ENCODE measurements at places on chromosomes 3 and 15.

DNA sequence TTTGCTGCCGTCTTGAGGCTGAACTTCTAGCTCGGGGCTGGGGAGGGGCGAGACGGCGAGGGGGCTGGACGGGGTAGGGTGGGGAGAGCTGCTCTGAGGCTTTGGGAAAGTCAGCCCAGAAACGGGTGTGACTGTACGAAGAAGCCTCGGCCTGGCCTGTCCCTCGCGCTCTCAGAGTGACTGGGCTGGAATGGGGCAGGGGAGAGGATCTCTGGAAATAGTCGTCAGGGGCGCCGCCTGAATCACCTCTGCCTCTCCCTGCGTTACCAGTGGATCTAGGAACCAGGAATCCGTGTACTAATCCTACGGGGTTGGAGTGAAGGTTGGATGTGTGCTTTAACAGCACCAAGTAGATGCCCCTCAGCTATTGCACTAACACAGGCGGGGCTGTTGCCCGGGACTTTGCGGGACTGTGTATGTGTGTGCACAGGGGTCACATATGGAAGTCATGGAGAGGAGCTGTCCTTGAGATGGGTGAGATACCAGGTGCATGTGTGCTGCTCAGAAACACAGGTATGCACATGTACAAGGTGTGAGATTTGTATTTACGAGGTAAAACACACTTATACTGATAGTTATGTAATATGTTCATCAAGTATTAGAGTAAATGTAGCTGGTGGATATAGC lies 591 bp downstream of the FOXL2NB start:
- DNase-seq: no peak

DNA sequence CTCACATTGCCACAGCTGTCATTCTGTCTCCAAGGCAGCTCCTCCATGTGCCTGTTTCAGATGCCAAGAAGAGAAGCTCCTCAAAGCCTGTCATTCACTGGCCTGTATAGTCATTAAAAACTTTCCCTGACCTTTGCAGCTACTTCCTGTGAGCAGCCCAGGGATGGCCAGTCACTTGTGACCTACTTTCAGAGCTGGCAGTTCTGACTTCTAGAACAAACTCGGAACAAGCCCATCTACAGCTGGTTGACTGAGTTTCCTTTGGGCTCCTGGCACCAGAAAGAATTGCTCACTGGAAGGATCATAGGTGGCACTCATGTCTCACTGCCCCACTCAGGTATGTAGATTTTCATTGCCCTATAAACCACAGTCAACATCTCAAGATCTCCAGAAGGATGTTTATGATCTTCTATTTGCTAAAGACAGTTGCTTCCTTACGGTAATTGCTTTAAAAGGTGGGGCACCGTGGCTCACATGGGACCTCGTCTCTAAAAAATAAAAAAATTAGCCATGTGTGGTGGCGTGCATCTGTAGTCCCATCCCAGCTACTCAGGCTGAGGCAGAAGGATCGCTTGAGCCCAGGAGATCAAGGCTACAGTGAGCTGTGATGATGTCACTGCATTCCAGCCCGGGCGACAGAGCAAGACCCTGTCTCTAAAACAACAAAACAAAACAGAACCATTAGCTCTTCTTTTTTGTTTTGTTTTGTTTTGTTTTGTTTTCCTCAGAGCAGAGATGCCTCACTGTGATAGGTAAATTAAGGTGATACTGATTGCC lies 11.2 kb upstream of the ATP13A3 start:
- DNase-seq: no peak

- no peak for DNase-seq
Measured at GRCh38 chr15:25711691-25712090, 151.4 kb downstream of the ATP10A start.

GRCh38 chr3:172478116-172478515 lies 29.9 kb upstream of the GHSR start:
- no peak for DNase-seq

DNA sequence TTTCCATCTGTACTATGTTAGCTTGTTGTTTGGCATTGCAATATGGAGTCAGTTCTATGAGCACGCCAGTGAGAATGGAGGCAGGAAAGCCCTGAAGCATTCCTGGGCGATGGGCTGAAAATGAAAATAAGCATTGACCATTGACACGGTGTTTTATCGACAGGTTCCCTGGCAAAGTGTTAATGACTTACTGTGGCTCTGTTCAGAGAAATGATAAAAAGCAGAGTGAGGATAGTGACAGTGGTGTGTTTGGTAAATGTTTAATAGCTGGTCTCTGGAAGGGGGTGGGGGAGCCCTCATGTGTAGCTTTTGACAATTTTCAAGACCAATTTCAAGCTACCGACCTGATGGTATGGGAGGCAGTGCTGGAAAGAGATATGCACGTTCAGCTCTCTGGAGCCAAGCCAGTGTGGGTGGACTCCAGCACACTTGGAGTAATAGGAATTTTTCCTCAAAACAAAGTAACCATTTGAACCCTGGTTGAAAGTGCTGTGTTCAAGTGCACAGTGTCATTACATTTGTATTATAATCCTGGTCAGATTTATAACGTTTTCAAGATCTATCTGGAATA lies 341.7 kb upstream of the ROBO2 start:
- no peak for DNase-seq

DNA sequence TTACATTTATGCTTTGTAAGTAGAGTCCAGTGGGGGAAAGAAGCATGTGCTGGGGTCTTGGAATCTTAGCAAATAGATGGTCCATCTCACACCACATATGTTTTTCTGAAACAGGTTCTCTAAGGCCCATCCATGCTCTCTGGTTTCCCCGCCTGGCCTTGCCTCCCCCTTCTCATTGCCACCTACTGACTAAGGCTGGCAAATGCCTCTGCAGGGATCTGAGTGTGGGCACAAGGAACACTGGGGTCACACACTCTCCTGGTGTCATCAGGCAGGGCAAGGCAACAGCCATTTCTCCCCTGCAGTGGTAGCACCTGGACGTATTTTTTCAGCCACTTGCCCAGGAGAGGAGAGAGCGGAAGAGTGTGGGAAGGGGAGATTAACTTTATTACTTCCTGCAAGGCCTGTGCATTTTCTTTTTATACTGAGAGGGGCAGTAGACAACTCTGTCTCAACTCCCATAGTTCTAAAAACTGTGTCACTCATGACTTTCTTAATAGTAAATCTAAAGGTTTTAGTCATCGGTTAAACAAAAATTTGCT lies 804.2 kb upstream of the NECTIN3 start:
- no peak for DNase-seq

- DNase-seq: no peak
Measured at GRCh38 chr3:39097716-39098472, 9.5 kb downstream of the GORASP1 start.

- DNase-seq: no peak
Measured at GRCh38 chr3:117580806-117581205, 871.2 kb downstream of the TUSC7 start.

- DNase-seq: no peak
Measured at GRCh38 chr15:47803767-47804166, 86.5 kb downstream of the SEMA6D start.

GRCh38 chr15:75347222-75348033 lies 589 bp downstream of the NEIL1 start:
- peak; percentile 37 for DNase-seq

DNA sequence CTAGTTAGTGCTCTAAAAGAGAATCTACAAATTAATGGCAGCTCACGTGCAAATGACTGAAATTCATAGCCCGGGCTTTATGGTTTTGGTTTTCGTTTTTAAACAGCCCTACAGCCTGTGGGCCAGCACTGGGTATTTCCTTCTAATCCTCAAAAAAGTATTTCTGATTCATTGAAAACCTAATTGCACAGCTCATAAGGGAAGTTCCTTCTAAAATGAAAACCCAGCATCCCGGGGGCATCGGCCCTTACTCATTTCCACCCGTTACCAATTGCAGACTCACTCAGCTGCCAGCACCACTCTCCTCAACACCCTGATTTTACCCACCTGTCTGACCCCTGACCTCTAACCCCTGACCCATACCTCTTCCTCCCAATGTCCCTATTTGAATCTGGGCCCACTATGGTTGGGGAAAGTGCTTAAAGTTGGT lies 59.5 kb upstream of the ZNF148 start:
- DNase-seq: no peak

- DNase-seq: peak; percentile 54
Measured at GRCh38 chr15:52790169-52790708, at the start of gene ONECUT1. Gene ONECUT1 (minus strand): TSS chr15:52790336. CDS start chr15:52789884, 452 bp downstream.

DNA sequence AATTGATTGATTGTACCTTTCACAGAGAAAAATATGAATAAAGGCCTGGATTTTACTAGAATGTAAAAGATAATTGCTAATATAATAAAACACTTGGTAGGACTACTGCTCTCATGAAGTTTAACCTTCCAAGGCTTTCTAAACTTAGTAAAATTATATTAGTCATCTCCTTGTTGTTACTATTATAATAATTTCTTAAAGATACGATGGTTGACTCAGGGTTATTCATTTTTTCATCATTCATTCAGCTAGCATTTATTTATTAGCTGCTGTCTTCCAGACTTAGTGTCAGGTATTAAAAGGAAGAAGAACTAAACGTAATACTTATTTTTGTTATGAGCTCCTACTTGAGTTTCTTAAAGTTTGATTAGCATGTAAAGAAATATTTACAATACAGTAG lies 771.6 kb upstream of the NR2F2 start:
- no peak for DNase-seq

DNA sequence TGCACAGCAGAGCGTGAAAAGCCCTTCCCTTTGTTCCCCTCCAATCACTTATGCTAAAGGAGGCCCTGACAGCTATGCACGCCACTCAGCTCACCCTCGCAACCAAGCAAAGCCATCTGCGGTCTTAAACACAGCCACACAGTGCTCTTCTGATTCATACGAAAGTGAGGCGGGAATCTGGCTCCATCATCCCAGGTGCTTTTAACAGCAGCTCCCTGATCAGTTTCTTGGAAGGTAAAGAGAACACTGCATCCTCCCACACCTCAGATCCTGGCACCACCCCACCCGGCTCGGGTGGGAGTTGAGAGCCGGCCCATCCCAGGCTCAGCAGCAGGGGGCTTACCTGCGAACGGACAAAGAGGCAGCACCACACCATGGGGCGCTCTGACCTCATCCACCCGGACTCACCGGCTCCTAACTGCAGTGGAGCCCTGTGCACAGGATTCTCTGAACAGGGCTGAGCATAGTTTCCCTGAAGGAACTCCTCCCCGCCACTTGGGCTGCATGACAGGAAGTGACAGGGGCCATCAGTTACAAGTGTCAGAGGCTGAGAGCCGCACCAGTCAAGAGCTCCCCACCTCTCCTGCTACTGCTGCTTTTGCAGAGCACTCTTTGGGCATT lies 114.3 kb upstream of the ARHGEF3 start:
- DNase-seq: no peak
